ENCODE measurements at places on chromosomes 6 and 20.

- DNase-seq, result no peak
Measured at GRCh38 chr6:14550822-14551221, 433.2 kb downstream of the CD83 start.

- DNase-seq, result no peak
Measured at GRCh38 chr6:151452750-151453427, 963 bp upstream of the RMND1 start.

DNA sequence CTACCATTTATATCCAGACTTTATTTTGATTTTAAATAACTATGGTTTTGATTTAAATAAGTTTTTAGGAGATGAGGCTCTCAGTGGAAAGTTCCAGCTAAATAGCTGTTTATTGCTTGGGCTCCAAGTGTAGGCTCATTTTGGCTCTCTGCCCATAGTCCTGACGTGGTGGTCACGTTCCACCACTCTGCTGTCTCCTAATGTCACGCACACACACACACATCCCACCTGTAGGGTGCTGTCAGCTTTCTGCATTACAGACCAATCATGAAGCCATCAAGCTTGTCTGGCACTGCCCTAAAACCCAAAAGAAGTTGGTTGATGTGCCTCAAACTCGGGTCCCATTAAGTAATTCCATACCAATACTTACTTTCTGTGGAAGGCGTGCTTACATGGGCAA, 45.4 kb downstream of the PANK2 start:
- no peak for DNase-seq

- no peak for DNase-seq
Measured at GRCh38 chr20:50680105-50680960, 11.0 kb downstream of the RIPOR3 start.

GRCh38 chr6:134117409-134117808, 65.0 kb upstream of the SLC2A12 start:
- DNase-seq, result peak; percentile 5

DNA sequence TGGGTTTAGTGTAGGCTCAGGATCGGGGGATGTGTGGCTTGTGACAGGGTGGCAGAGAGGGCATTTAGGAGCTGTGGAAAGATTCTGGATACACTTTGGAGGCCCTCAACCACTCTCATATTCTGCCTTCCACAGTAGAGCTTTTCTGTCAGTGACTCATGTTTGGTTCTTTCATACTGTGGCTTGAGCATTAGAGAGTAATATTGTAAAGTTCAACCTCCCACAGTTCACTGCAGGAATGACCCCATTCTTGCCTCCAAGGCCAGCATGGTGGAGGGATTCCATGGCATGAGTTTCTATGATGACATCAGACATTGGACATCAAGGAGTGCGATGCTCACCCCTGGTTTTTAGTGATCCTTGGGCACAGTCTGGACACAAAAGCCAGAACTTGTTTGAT, 50.9 kb downstream of the DTD1 start:
- no peak for DNase-seq

GRCh38 chr20:47230811-47231256, 125.7 kb downstream of the ZMYND8 start:
- DNase-seq, result no peak

- DNase-seq, result no peak
Measured at GRCh38 chr6:134358320-134358719, 40.4 kb upstream of the SGK1 start.

DNA sequence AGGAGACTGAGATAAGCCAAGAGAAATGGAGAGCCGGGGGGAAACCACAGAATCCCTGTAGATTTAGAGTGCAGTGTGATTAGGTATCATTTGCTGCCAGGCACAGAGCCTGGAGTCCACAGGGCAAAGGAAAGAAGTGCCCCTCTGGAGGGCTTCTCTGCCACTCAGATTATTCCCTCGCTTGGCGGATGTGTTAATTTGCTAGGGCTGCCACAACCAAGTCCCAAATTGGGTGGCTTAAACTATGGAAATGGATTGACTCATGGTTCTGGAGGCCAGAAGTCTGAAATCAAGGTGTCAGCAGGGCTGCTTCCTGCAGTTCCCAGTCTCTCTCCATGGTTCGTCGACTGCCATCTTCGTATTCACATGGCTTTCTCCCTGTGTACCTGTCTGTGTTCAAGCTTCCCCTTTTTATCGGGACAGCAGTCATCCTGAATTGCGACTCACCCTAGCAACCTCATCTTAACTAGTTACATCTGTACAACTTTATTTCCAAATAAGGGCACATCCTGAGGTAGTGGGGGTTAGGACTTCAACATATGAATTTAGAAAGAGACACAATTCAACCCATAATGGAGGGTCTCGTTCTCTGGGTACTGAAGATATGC, 122.2 kb downstream of the ANKRD60 start:
- DNase-seq, result no peak

DNA sequence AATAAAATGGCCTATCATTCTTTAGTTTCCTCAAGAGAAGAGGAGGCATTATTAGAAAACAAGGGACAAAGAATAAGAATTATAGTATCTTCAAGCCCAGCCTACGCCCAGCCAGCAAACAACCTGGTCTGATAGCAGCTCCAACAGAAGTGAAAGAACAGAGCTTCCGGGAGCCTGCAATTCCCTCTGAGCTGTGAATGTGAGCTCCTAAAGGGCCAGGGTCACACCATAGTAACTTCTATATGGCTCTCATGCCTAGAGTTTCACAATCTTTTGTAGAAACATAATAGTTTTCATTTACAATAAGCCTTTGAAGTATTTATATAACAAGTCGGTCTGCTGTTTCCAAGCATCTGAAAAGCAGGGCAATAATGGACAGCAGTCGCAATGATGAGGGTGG, 116.5 kb downstream of the SMLR1 start:
- no peak for DNase-seq

DNA sequence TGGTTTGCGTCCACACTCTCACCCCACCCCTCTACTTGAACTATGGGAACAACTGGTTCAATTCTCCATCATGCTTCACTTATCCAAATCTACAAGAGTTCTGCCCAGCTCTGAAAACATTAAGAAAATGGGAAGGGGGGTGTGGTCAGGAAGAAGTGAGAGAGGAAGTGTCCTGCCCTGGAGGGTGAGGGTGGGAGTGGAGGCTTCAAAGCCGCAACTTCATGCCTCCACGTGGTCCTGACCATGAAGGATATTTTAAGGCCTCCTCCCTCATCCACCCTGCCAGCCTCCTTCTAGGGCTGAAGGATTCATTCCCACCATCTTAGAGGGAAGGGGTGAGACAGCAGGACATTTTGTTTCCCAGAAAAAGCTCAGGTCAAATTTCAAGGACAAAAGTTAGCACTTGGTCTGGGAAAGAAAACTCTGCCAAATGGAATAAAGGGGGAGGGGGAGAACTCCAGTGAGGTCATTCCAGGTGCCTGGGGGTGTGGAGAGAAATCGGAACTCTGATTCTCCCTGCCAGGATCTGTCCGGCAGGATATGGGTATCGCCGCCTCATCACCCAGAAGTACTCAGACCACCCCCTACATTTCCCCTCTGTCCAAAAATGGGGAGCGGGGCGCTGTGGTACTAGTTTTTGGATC, 4.9 kb downstream of the RIMS4 start:
- DNase-seq, result no peak

DNA sequence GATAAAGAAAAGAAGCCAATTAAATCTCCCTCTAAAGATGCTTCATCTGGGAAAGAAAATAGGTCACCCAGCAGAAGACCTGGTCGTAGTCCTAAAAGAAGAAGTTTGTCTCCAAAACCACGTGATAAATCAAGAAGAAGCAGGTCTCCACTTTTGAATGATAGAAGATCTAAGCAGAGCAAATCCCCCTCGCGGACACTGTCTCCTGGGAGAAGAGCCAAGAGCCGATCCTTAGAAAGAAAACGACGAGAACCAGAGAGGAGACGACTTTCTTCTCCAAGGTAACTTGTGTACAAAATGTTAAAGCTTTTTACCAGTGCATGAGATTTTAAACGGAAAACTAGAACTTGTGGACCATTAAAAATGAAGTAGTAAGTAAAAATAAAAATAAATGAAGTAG, 46.5 kb downstream of the FAM217A start:
- no peak for DNase-seq

DNA sequence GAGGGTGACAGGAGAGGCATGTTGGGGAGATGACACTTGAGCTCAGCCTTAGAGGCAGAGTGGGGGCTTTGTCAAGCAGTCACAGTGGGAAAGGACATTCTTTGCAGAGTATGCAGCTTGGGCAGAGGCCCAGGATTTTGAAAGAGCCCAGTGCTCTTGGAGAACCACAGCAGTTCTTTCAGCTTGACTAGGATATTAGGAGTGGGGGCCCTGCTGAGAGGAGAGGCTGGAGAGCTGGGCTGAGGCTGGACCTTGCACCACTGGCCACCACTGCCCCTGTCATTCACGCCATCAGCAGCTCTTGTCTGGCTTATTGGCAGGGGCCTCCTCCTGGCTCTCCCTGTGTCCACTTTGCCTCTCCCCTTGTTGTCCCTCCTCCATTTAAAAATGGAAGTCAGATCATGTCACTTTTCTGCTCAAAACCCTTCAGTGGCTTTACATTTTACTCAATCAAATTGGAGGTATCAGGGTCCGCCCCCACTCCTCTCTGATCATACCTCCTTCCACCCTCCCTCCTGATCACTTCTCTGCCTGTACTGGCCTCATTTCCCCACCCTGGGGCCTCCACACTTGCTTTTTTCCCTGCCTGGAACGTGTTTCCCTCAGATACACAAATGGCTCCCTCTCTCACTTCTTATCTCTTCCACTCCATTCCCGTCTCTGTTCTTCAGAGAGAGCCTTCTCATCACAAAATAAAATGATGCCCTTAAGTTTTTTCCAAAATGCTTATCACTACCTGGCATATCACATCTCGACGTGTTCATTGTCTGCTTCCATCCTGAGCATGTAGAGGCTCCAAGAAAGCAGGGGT, 10.5 kb downstream of the MANBAL start:
- DNase-seq, result no peak

DNA sequence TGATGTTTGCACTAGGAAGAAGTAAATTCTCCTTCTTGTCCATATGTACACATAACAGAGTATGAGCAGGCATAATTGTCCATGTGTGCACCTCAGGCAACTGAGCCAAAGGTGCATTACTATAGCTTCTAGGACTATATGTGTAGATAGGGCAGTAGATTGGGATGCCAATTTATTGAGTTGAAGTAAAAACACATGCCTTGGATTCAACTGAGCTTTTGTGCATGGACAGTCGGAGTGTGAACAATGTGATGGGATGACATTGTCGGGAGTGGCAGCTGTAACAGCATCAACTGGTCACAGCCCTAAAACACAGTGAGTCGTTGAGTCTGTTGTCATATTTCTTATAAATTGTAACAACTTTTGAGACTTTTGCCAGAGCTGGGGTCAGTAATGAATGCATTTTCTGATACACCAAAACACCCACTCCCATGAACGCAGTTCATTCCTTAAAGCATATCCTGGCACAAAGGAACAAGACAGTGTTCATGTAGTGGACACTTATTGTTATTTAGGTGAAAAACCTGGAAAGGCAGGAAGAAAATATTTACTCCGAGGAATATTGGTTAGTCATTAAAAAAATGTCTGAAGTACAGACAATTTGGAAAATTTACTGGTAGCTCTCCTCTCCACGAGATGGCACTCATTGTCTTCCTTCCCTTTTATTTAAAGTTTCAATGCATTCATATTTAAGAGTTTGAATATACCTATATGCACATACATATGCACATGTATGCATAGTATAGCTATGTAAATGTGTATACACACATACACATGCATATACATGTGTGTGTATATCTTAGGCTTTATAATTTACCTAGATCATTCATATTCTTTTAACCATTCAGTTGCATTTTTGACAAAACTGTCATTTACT, 302.0 kb upstream of the STXBP5 start:
- DNase-seq, result no peak

- no peak for DNase-seq
Measured at GRCh38 chr6:16582446-16583143, 178.7 kb downstream of the ATXN1 start.

GRCh38 chr6:35343092-35343834, 905 bp downstream of the PPARD start:
- no peak for DNase-seq

GRCh38 chr6:32890831-32891230, 36.8 kb downstream of the PSMB9 start:
- no peak for DNase-seq

DNA sequence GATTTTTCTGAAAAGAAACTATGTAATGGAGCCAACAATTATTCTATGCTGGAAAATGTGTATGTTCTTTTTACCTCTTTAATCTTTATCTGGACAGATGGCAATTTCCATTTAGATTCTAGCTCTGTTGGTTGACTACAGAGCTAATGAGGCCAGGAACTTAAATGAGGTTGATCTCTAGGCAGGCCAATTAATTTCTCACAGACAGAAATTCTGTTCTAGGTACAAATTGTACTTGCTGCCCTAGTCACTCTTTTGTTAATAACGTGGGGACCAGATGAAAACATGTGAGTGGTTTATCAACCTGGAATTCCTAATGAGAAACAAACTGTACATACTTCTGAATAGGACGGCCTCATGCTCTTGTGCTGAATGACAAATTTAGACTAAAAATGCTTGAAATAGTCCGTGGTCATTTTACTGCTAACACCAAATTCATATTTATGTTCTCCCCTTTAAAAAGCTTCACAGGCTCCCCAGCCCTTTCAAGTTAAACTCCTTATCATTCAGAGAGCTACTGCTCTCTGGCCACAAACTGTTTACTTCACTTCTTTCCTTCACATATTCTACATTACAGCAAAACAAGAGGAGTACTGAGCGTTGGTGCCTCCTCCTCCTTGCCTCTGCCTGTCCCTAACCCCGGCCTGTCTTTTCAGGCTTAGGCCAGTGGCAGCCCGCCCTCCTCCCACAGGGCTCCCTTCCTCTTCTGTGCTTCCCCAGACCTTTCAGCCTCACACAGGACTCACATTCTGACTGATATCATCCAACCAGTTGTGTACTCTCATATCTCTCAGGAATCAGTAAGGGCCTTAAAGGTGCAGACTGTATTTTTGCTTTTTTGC, 41.4 kb downstream of the DTNBP1 start:
- peak; percentile 31 for DNase-seq

DNA sequence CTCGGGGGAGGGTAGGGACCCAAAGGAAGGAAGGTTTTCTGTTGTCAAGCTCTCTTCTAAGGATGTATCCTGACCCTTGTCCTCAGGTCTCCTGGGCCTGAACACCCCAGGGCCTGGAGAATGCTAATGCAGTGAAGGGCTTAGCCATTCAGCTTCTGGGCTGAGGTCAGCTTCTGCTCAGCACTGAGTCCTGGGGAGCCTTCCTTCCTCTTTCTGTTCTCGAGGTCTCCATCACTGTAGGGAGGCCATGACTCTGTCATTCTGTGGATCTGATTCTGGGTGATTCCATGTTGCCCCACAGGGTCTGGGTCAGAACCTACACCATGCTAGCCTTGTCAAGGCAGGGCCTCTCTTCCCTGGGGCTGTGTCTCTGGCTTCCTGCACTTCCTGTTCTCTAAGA, 712.7 kb downstream of the DHX35 start:
- no peak for DNase-seq

Measured in activated CD4-positive, alpha-beta T cell treated with anti-CD3 and anti-CD28 coated beads, Interleukin-2, amount 50 U/mL, for 16 hours (primary cell).